CD4-positive, alpha-beta T cell treated with Interleukin-6 at 100 ng/mL for 8 hours (primary cell): ENCODE measurements at places on chromosomes 5 and 9.
A peak's percentile ranks its signal among the peaks of the same experiment; 100 is the strongest.

DNA sequence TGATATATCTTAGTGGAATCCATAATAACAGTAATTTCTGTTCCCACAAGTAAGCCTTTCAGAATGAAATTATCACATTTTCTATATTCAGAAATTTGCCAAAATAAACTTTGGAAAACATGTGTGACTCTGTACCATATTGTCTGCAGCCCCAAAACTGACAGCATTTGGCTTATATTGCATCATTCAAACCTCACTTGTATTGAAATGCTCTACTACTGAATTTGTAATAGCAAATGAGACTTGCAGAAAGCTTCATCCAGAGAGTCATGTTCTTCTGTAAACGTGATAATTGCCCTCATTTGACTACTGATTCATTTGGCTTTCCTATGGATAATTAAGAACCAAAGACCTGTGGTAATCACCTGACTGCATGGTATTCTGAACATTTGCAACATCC lies 1249.5 kb upstream of the CDH18 start:
- DNase-seq, result no peak

- DNase-seq, result no peak
Measured at GRCh38 chr9:90616806-90617205, 25.8 kb downstream of the DIRAS2 start.

- DNase-seq, result no peak
Measured at GRCh38 chr5:138601444-138601843, 26.2 kb upstream of the HSPA9 start.

DNA sequence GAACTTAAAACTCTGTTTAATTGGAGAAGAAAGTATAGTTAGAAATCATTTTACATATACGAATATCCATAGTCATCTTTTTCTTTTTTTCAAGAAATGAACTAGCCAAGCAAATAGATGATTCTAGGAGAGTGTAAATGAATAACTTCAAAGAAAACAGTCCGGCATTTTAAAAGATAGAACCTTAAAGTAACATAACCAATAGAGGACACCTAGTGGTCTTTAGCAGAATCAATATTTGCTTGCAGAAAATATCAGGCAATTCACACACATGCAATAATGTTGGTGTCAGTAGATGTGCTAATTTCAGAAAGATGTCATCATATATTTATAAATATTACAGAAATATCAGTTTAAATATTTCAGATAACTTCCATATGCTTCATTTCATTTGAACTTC lies 57.1 kb downstream of the HCN1 start:
- DNase-seq, result no peak

- DNase-seq, result no peak
Measured at GRCh38 chr5:102625928-102626327, 127.1 kb upstream of the SLCO6A1 start.

GRCh38 chr5:134521841-134522240 lies 3.6 kb upstream of the JADE2 start:
- no peak for DNase-seq

GRCh38 chr5:129899454-129899853 lies 4.8 kb upstream of the CHSY3 start:
- no peak for DNase-seq

DNA sequence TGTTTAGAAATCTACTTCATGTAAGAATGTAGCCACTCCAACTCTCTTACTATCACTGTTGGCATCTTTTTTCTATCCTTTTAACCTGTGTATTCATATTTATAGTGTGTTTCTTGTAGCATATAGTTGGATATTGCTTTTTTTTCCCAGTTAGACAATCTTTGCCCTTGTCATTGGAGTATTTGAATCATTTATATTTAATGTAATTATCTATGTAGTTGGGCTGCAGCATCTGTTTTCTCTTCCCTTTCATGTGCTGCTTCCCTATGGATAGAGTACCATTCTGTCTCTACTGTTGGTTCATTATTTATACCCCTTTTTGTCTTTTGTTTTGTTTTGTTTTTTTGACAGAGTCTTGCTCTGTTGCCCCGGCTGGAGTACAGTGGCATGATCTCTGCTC lies 45.2 kb upstream of the PPP2CA start:
- no peak for DNase-seq

GRCh38 chr5:67021962-67022361 lies 174.6 kb downstream of the CD180 start:
- no peak for DNase-seq

GRCh38 chr5:75148051-75148450 lies 88.6 kb downstream of the ANKRD31 start:
- DNase-seq, result no peak

GRCh38 chr5:72552041-72552557 lies 44.9 kb upstream of the ZNF366 start:
- DNase-seq, result no peak

GRCh38 chr9:93084471-93084881 lies 11.5 kb upstream of the CARD19 start:
- DNase-seq, result no peak

- DNase-seq, result no peak
Measured at GRCh38 chr5:616484-617039, 4.4 kb downstream of the CEP72 start.

- DNase-seq, result no peak
Measured at GRCh38 chr5:136174021-136174659, 18.8 kb downstream of the SMIM32 start.

GRCh38 chr5:127303404-127303803 lies 12.8 kb downstream of the MEGF10 start:
- no peak for DNase-seq

DNA sequence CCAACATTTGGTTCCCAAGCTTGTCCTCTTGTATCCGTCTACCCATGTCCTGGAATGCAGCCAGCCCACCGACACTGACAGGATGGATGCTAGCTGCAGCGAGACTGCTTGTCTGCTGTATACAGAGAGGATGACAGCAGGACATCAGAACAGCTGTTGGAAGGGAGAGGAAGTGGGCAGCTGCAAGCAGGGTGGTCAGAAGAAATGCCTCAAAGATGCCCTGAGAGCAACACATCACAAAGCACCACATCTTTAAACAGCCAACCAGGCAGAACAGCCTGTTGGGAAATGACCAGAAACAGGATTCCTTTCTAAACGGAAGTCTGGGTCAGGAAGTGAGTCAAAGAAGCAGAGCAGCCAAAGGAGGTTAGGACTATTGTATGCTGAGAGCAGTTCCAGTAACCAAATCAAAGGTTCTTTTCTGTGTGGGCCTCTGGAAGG lies 219.1 kb downstream of the NDUFS4 start:
- DNase-seq, result no peak

DNA sequence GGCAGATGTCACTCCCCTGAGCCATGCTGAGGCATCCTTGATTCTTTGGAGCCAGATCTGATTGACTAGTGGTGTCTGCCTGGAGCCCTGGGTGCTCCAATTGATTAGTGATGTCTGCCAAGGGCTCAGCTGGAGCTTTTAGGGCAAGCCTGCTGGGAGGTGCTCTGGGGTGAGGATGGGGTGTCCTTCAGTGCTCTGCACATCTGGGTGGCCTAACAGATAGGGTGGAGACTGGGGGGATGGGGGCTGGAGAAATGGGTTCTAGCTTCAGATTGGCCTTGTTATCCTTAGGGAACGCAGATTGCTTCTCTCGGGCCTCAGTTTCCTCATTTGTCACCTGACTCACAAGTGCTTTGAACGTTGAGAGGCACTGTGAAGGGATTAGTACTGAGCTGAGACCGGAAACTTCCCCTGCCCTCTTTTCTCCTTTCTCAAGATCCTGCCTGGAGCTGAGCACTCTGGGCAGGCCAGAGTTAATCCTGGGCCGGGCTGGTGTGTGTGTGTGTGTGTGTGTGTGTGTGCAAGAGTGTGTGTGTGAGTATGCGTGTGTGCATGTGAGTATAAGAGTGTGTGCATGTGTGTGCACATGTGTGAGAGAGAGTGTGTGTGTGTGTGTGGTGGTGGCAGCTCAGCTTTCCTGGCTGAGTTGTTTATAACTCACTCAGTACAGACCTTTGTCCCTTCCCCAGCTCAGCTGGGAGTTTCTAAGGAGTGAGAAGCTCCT lies 5.6 kb upstream of the IER5L start:
- DNase-seq, result no peak

DNA sequence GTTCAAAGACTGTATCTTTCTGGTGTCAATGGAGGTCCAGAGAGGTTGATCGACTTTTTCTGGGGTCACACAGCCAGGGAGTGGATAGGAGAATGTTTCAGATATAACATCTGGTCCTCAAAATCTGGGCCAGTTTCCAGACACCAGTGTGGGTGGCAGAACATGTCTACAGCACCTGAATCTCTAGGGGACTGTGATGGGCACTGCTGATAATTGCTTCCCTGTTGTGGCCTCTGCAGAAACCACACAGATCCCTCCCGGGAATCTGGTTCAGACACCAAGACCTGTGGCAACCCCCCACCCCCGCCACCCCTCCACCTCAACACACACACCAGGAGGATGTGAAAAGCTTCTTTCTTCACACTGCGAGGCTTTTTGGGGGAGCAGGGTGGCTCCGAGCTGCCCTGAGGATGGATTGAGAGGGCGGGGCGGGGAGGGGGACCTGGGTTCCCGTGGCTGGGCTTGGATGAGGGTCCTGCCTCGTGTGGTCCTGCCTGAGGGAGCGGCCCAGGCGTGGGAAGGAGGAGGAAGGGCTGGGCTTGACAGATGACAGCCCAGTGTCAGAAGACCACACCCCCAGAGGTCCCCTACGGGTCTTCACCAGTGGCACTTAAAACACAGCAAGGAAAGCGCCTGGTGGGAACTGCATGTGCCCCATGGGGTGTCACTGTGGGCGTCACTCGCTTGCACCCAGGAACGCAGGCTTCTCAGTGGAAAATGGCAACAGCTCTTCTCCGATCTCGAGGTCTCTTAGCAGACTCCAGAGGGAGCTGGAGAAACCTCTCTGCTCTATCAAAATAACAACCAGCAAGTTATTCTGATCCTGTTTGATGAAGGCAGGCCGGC lies 55.2 kb downstream of the TRIP13 start:
- DNase-seq, result no peak

DNA sequence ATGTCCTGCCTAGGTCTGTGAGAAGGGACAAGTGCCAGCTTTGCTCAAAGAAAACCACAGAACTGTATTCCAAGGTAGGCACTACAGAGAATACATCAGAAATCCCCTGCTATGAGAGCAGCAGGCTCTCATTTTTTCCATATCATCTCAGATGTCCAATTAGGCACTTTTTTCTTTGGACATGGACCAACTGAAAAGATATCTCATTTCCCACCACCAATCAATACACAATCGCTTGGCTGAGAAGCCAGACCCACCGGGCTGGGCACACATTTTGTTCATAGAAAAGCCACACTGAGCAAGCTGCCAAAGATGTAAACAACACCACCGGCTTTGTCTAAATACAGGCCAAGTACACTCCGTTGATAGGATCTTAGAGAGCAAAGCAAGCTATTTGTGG lies 25.9 kb downstream of the STOM start:
- DNase-seq, result no peak

DNA sequence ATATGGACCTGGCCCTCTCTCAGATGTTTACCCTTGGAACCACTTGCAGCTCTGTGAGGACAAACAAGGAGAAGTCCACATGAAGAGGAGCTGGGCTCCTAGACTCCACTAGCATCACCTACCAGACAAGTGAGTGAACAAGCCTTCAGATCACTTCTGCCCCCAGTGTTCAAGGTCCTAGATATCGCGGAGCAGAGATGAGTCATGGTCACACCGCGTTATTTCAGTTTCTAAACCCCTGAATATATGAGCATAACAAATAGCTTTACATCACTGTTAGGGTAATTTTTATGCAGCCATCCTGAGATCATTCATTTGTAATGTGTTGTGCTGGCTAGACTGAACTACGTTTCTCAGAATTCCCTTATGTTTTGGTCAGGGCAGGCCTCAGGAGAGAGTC lies 77.0 kb upstream of the DAP start:
- DNase-seq, result no peak

DNA sequence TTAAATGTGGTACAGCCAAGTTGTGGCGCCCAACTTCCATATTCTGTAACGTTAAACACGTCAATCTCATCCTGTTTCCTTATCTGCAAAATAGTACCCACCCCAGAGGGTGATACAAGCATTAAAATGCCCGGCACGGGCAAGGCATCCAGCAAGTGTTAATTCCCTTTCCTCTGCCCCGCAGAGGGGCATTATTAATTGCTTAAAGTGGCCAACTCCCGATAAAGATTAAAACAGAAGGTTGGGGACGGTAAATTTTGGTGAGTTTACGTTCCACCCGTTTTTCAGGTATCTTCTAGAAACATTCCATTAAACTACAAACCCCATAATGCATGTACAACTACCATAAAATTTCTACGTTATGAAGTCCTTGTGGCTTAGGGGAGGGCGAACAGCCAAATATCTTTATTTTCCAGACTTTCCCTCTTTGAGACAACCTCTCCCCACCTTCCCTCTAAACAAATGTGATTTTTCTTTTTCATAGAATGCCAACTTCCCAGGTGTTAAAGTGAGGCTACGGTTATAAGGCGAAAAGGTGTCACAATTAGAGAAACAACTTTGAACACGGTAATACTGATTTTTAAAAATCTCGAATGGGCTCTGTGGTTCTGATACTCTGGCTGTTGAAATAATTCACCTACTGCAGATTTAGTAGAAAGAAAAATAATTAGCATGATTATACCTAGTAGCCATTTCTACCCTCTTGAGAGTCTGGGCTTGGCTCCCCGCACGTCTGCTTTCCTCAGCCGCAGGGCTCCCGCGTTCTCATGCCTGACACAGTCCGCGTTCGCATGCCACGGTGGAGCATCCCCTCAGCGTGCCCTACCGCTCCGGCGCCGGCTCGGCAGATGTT lies 1.2 kb upstream of the GPBP1 start:
- no peak for DNase-seq

- peak; percentile 44 for DNase-seq
Measured at GRCh38 chr5:134224888-134225779, 739 bp downstream of the PPP2CA start.

DNA sequence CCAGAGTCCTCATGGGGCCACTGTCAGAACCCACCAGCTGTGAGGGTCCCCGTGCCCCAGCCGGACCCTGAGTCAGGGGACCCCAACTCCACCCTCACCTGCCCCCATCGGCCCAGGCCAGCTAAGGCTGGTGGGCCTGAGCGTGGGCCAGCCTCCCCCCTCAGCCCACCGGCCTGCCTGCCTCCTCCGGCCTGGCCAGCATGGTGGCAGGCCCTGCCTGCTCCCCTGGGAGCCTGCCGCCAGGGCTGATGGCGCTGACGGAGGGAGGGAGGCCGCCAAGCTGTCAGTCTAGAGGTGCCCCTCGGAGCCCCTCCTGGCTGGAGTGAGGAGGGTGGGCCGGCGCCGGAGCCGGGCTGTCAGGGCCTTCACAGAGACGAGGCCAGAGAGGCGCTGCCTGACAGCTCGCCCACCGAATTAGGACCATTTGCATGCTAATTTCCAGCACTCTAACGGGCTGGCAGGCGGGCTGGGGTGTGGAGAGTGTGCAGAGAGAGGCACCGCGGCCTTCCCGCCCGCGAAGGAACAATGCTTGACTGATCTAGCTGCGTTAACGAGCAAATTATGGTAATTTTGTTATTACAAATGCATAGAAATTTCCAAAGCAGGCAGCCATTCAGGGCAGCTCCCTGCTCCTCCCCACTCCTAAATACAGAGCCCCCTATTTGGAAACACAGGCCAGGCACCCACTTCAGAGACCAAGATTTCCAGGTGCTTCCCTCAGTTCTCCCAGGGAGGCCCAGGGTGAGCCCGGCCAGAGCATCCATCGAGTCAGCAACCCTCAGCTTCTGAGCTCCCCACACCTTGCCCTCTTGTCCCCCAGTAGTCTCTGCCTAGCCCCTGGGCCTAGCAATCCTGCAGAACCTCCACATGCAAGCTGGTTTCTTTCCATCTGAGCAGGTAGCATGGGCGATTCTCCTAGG lies 169.3 kb downstream of the PAX5 start:
- DNase-seq, result no peak

- DNase-seq, result no peak
Measured at GRCh38 chr5:8508231-8508630, 639.3 kb downstream of the MTRR start.

- DNase-seq, result no peak
Measured at GRCh38 chr5:174555726-174556125, 168.7 kb upstream of the MSX2 start.

- no peak for DNase-seq
Measured at GRCh38 chr5:213803-214395, 4.1 kb downstream of the CCDC127 start.
